ENCODE measurements at places on chromosomes 13 and 19. TPM values are rescaled to one million over a fixed set of nuclear protein-coding genes. Genes with fewer than 3 reads are reported as not detected.

DNA sequence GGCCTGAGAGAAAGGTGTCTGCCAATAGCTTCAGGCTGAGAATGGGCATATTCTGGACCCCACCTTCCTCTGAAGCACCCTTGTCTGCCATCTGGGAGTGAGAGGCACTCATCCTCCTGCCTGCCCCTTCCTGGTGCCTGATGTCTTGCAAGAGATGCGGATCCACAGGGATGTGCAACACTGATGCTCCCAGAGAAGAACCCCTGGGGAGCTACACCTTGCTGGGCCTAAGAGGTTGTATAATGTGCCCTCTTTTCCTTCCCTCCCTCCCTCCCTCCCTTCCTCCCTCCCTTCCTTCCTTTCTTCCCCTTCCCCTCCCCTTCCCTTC, 34.6 kb downstream of the ADPRHL1 start:
- no peak for DNase-seq

- DNase-seq = peak; percentile 74
Measured at GRCh38 chr19:18762125-18763023, 28.7 kb downstream of the COMP start.

- DNase-seq = peak; percentile 32
Measured at GRCh38 chr19:13987101-13987890, 18.8 kb downstream of the RFX1 start.

DNA sequence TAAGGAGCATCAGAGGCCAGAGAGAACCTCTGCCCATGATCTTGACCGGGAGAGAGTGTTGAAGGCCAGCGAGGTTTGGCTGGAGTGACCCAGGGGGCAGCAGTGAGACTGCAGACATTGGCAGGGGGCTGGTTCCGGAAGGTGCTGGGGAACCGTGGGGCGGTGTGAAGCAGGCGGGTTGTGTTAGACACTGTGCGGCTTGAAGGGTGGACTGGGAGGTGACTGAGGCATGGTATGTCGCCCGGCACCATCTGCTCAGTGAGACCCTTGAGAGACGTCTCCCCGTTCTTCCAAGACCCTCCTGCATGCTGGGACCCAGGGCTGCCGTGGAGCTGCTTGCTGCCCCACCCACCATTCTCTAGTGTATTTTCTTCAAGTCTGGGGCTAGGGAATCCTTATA, 24.6 kb downstream of the CARM1 start:
- no peak for DNase-seq

DNA sequence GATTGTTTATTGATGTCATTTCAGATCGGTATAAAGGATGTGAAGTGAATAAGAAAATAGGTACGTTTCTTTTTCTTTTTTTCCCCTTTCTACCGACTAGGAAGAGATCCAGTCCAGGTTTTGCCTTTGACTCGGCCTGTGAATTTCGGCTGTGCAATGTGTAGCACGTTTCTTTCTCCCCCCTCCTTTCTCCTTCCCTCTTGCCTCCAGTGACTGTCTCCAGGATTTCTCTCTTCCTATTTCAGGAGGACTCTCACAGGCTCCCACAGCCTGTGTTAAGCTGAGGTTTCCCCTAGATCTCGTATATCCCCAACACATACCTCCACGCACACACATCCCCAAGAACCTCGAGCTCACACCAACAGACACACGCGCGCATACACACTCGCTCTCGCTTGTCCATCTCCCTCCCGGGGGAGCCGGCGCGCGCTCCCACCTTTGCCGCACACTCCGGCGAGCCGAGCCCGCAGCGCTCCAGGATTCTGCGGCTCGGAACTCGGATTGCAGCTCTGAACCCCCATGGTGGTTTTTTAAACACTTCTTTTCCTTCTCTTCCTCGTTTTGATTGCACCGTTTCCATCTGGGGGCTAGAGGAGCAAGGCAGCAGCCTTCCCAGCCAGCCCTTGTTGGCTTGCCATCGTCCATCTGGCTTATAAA, at the start of gene GPC6:
GPC6 (plus strand) TSS at position 185 of the 657 bp plus-strand sequence.
- peak; percentile 43 for DNase-seq

The C3 gene
- 131 TPM for total RNA-seq

GRCh38 chr19:632579-633067, 714 bp downstream of the POLRMT start:
- DNase-seq = peak; percentile 53

DNA sequence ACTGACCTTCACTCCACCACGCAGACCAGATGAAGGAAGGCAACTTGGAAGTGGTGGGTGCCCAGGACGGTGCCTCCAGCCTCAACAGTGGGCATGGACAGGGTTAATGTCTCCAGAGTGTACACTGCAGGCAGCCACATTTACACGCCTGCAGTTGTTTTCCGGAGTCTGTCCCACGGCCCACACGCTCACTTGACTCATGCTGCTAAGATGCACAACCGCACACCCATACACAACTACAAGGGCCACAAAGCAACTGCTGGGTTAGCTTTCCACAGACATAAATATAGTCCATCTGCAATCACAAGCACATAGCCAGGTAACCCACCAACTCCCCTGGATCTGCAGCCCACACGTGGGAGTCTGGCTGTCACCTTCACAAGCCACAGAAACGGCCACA, 12.6 kb upstream of the AXL start:
- DNase-seq = no peak

The ACER1 gene
- 0.39 TPM for total RNA-seq

DNA sequence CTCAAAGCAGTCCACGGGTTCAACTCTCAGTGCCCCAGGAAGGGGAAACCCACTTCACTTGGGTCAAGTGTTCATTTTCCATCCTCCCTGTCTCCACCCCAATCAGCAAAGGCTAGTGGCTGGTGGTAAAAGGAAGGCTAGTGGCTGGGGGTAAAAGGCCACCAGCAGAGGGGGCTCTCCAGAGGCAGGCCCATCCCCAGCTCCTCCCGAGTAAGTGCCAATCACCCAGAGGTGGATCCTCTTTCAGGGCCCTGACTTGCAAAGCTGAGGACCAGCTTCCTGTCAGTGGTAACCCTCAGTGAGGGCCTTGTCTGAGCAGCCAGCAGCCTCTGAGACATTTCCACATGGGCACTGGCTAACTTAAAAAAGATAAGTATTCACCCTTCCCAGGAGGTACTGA, 22.0 kb upstream of the TPT1 start:
- DNase-seq = no peak

- no peak for DNase-seq
Measured at GRCh38 chr19:49507803-49508494, 4.5 kb upstream of the FCGRT start.

DNA sequence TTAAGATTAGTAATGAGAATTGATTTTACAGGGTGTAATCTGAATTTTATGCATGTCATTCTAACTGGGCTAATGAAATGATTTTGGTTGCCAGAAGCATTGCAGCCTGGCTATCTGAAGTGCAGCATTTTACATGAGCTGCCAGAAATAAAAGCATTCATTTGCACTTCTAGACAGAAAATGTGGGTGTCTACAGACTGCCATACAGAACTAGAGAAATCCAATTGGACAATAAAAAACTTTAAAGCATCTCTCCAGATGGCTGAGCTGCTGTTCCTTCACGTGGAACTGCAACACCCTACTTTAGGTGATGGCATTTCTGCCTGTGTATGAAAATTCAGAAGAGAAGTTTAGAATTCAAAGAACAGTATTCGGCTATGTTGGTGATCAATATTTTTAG, 450.1 kb upstream of the SLITRK1 start:
- no peak for DNase-seq

The SBK2 gene
- 0.87 TPM for total RNA-seq

DNA sequence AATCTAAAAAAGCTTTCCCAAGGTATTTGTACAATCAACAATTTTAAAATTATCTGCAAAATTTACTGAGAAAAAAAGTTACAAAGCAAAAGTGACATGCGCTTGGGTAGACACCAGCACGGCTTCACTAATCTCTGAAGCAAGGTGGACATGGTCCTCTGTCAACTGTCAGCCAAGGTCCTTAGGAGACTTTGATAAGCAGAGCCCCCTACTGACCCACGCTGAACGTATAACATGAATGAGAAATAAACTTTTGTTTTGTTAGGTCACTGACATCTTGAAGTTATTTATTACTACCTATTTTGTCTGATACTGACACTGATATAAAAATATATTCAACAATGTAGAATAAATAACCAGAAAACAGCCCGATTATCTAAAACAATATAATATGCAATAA, 100.7 kb upstream of the OBI1 start:
- no peak for DNase-seq

The CRB3 gene
- total RNA-seq = 1.2 TPM

The ZNF835 gene
- 2.9 TPM for total RNA-seq

DNA sequence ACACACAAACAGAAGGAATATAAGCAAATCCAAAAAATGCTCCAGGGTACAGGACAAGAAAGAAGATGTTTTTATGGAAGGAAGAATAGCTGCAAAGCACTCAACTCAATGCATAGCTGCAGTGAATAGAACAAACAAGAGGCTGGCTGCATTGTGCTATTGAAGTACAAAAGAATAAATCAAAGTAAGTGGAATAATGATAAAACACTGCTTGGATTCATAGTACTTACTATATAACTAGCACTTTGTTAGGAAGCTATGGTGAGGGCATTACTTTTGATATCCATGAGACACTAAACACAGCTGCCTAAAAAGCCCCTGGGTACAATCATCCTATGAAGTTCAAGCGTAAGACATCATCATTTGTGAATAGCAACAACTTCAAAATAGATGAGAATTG, 350.1 kb downstream of the PCDH9 start:
- no peak for DNase-seq

DNA sequence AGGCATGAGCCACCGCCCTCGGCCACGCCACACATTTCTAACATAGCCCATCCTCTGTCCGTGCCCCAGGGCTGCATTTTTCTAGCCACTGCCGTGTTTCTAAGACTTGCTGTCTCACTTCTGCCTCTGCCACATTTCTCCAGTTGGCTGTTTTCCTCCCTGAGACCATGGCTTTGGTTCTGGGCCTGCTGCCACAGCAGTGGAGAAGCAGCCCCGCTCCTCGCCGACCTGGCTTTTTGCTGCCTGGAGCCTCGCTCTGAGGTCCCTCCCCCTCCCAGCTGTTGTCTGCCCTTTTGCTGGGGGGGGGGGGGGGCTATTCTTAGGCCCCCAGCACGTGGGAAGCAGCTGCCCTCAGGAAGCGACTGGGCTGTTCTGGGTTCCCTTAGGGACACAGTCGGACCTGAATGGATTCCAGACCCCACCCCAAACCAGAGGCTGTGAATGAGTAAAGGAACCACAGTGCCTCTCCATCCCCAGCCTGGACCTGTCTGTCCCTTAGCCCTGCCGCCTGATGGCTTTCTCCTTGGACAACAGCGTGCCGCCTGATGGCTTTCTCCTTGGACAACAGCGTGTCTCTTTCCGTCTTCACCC, 3.3 kb downstream of the GYS1 start:
- DNase-seq = no peak

DNA sequence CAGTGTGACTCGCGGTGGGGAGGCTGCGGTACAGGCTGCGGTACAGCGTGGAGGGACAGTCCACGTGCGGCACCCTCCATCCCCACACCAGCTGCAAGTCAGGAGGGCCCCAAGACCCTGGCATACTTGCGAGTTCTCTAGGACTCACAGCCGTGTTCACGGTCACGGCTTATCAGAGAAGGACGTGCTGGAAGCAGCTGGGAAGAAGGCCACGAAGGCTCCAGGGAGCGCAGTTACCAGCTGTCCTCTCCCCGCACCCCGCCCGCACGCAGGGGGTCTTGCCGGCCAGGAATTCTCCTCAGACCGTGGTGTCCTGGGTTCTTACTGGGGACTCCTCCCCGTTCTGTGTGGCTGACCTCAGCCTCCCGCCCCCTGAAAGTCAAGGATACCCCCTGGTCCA, 6.2 kb downstream of the ZNF444 start:
- DNase-seq = peak; percentile 51

GRCh38 chr19:3193256-3194105, 7.8 kb downstream of the NCLN start:
- no peak for DNase-seq

DNA sequence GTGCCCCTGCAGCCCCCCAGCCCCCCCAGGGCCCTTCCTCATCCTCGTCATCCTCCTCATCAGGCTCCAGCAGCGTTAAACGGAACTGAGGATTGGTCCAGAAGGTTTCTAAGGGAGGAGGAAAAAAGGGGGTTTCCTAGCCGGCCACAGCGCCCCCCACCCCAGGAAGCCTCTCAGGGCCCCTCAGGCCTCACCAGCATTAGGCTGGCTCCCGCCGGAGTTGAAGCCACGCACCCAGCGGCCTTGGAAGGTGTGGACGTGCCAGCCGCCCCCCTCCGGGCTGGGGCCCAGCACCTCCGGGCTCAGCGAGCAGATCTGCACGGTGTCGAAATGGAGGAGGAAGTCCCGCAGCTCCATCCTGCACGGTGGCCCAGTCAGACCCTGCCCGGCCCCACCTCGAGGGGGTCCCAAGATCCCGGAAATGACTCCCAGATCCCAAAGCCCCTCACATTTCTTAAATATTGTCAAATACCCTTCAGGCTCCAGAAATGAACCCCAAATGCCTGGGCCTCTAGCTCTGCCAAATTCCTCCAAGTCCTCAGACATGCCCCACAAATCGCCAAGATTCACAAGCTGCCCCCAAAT, 6.9 kb downstream of the CAPN12 start:
- no peak for DNase-seq

The GDF15 gene
- total RNA-seq = 0.93 TPM

DNA sequence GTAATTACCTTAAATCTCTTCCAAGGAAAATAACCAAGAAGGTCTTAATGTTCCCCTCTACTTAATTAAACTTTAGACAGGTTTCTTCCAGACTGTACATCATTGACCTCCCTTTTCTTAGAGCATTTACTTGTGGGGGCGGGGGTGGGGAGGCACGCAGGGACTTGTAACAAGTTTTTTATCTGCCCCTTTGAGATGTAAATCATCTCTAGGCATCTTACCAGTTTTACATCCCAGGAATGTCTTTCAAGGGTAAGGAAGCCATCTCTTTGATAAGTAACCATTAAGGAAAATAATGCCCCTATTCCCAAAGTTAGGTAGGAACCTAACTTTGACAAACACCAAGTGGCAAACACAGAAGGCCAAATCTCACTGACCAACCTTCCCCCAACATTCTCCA, 528.6 kb downstream of the SUCLA2 start:
- DNase-seq = no peak

- no peak for DNase-seq
Measured at GRCh38 chr13:59345311-59345710, 818.4 kb downstream of the DIAPH3 start.

DNA sequence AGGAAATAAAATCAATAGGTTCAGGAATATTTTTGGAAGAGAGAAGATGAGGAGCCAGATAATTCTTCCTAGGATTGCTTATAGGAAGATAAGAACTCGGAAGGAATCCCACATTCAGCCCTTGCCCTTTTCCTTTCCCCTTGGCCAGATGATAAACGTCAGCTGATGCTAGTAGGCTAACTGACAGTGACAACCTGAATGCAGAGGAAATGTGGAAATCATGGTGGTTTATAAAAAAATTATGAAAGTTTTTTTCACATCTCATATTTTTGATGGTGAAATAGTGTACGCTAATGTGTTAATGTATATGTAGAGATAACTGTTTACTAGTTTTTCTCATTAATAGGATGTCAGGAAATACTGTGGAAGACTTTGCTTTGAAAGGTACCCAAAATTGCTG, 56.9 kb downstream of the EDNRB start:
- no peak for DNase-seq

GRCh38 chr13:60066226-60066625, 97.5 kb downstream of the DIAPH3 start:
- DNase-seq = no peak

The GNG8 gene
- not detected for total RNA-seq

Measured in testis (tissue), 5 donors.